ENCODE measurements at places on chromosomes 1 and 21.
A peak's percentile ranks its signal among the peaks of the same experiment; 100 is the strongest.

DNA sequence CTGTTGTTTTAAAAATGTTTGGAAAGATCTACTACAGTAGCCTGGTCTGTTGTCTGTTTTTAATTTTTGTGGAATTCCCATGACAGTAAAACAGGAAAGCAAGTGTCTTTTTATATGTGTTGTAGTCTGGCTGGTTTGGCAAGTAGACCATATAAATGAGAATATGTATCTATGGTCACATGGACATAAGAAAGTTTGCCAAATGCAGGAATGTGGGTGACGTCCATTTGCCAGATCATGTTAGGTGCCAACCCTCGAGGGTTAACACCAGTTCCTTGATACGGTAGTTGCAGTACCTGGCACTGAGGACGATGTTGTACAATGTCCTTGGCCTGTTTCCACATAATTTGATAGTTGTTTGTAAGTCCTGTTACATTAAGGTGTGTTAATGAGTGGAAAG lies 6.2 kb downstream of the DAP3 start:
- no peak for DNase-seq

DNA sequence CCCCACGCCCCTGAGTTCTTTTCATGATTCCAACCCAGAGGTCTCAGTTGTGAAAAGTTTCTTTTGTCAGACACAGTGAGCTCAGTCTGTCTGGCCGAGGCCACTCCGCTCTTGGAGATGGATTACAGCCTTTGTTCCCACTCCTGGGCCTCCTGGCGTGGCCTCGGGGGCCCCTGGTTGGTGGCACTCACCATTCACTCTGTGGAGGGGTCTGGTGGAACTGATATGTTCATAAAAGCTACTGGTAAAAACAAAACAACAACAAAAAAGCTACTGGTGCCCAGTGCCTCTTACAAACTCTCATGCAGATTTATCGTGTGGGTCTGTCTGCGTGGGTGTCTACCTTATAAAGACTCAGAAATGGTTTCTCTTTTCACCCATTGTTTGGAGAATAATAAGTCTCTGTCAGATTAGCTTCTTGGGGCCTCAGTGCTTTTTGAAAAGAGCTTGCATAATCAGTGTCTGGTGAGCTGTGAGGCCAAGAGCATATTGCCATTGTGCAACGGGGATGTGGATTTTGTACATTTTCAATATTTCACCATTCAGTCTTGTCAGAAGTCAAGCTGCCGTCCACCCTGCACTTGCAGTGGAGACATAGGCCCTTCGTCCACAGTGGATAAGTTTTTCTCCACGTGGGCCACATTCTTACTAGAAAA lies 86.7 kb downstream of the GALNT2 start:
- no peak for DNase-seq

DNA sequence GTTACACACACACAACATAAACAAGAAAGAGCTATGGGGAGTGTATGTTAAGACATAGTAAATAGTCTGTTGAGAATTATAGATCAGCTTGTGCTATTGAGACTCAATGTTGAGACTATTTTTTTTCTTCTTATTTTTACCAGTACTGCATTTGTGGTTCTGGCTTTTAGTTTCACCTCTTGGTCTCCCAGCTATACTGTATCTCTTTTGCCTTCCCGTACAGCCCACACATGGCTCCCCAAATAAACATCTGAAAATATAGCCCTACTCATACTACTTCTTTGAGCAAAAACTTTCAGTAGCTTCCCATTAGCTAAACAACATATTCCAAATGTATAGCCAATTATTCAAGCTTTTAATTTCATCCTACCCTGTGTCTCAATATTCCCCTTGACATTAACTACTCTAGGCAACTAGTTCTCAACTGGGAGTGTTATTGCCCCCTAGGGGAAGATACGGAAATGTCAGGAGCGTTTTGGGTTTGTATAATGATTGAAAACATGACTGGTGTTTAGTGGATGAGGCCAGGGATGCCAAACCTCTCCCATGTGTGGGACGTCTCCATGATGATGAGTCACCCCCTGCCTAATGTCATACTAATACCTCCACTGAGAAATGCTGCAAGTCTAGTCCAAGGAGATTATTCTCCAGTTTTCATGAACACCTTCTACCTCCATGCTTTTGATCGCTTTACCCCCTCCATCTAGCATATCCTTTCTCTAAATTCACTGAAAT lies 6.8 kb downstream of the RPE65 start:
- no peak for DNase-seq

DNA sequence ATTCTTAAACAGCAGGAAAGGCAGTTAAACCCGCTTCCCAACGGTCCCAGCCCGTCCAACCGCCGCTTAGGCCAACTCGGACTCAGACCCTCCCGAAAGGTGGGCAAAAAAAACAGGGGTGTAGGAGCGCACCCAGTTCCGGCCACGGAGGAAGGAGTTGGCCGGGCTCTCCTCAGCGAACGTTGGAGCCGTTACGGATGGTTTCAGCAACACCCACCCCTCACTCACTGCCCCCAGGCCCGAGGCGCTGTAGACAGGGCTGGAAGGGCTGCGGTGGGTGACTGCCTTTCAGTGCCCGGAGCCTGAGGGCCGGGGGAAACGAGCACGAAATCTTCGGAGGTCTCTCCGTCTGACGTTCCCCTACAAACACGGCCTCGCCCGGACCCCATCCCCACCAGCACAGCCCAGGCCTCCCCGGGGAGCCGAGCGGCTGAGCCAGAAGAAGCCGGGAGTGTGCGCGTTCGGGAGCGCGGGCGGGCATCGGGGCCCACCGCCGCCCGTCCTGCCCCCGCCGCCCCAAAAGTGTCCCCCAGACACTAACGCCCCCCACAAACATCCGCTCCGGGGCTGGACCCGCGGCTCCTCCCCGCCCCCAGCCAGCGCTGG lies 1.3 kb downstream of the KDM5B start:
- DNase-seq = peak; percentile 5

- no peak for DNase-seq
Observed at GRCh38 chr1:55188909-55189308, 26.3 kb downstream of the USP24 start.

- DNase-seq = no peak
Observed at GRCh38 chr21:25424634-25425033, 182.6 kb downstream of the MRPL39 start.

GRCh38 chr1:39572379-39573096 lies 4.1 kb downstream of the PABPC4 start:
- no peak for DNase-seq

- no peak for DNase-seq
Observed at GRCh38 chr1:6885426-6885825, 100.2 kb downstream of the CAMTA1 start.

Data from activated effector memory CD4-positive, alpha-beta T cell treated with Interleukin-2 at 50 U/mL for 16 hours (primary cell).